Colonic mucosa (tissue), 4 donors: ENCODE measurements at places on chromosomes 3 and 15. TPM values are rescaled to one million over a fixed set of nuclear protein-coding genes. Genes with fewer than 3 reads are reported as not detected.

DNA sequence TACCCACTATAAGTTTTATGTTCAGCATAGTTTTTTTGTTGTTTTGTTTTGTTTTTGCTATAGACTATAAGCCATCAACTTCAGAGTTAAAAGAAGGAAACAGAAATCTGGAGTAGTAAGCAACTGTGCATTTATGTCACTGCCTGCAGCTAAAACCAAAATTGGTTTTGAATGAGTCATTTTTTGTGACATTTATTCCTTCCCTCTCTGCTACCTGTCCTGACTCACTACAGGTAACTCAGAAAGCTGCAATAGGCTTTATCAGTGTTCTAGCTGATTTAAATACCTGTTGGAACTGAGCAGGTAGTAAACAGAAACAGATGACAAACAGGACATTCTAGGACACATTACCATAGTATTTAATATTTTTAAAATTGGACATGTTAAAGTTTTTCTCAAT lies 393.3 kb upstream of the WNT5A start:
- H3K27me3 ChIP-seq = no peaks in the 10 kb centered on the region
- H3K4me1 ChIP-seq = no peaks in the 10 kb centered on the region
- no peak for DNase-seq

GRCh38 chr15:63176302-63176701 lies 13.1 kb upstream of the RAB8B start:
- H3K4me3 ChIP-seq = no peak overlapping the region
- H3K27me3 ChIP-seq = no peaks in the 10 kb centered on the region
- H3K4me1 ChIP-seq = no peaks in the 10 kb centered on the region
- no peaks in the 10 kb centered on the region for H3K36me3 ChIP-seq
- H3K27ac ChIP-seq = no peak overlapping the region

GRCh38 chr15:99019558-99020540 lies 12.3 kb upstream of the PGPEP1L start:
- H3K27me3 ChIP-seq = no peaks in the 10 kb centered on the region
- H3K27ac ChIP-seq = no peak overlapping the region
- no peak for DNase-seq
- no peaks in the 10 kb centered on the region for H3K36me3 ChIP-seq

- no peak overlapping the region for H3K27ac ChIP-seq
- DNase-seq = no peak
- H3K4me3 ChIP-seq = no peak overlapping the region
- no peaks in the 10 kb centered on the region for H3K27me3 ChIP-seq
- no peaks in the 10 kb centered on the region for H3K36me3 ChIP-seq
Observed at GRCh38 chr15:31179693-31180092, 78.2 kb upstream of the TRPM1 start.

XCR1 gene
- total RNA-seq = 0.05 TPM

PAQR9 gene
- not detected for total RNA-seq

ESYT3 gene
- 0.89 TPM for total RNA-seq
